ENCODE measurements at places on chromosomes 11 and 22.
A peak's percentile ranks its signal among the peaks of the same experiment; 100 is the strongest.

DNA sequence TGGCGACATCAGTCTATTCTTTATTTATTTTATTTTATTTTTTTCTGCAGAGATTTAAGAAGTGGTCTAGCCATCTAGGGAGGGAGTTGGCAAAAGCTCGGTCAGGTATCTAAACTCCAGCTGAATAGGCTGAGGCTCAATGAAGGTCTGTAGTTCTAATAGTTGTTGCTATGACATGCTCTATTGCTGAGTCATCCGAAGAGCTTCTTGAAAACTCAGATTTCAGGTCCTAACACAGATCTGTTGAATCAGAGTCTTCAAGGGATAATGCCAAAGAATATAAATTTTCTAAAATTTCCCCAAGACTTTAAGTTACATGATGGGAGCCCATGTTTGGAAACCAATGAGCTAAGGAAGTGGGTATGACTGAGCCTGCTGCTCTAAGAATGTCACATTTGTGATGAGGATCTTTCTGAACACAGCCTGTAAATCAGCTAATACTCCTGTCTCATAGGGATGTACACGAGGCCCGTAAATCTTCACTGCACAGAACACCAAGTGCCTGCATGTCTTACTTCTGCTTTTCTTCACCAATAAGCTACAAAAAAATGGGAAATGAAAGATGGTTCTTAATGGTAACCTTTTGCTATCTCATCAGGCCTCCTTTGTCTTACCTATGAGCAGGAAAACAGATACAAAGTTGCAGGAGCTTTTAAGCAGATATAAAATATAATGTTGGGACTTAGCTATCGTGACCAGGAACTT is 901.4 kb upstream of the API5 start:
- no peak for DNase-seq

DNA sequence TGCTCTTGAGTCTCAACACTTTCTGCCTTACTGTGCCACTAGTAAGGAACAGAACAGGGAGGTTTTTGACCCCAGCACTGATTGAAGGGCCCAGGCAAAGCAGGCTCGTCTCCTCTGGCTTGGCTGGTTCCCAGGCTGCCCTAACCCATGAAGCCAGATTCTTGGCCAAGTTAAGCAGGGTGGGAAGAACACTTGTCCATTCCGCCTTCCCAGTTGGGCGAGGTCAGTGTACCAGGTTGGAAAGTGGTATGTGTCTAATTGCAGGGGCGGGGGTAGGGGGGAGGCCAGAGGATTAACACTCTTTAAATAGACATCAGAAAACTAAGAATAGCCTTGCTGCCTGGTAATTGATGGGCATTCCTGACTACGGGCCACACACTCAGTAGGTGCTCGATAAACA is 14.4 kb downstream of the TIMP3 start:
- peak; percentile 74 for DNase-seq

DNA sequence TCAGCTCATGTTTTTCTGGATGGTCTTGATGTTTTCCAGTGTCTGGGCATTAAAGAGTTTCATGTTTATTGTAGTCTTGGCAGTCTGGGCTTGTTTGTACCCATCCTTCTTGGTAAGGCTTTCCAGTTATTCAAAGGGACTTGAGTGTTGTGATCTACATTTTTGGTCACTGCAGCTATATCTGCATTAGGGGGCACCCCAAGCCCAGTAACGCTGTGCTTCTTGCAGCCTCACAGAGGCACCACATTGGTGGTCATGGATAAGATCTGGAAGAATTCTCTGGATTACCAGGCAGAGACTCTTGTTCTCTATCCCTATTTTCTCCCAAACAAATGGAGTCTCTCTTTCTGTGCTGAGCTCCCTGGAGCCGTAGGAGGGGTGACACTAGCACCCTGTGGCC is 451.5 kb upstream of the FAT3 start:
- DNase-seq = no peak

- DNase-seq = no peak
Measured at GRCh38 chr11:20669820-20670684, 666 bp downstream of the NELL1 start.

- DNase-seq = no peak
Measured at GRCh38 chr22:28332410-28332809, 347.2 kb downstream of the TTC28 start.

GRCh38 chr22:36398601-36399471 is 11.1 kb upstream of the MYH9 start:
- DNase-seq = no peak

Data from Right ventricle myocardium superior (tissue), 1 donor.